ENCODE measurements at places on chromosomes 1 and 21. TPM values are rescaled to one million over a fixed set of nuclear protein-coding genes. Genes with fewer than 3 reads are reported as not detected.

DNA sequence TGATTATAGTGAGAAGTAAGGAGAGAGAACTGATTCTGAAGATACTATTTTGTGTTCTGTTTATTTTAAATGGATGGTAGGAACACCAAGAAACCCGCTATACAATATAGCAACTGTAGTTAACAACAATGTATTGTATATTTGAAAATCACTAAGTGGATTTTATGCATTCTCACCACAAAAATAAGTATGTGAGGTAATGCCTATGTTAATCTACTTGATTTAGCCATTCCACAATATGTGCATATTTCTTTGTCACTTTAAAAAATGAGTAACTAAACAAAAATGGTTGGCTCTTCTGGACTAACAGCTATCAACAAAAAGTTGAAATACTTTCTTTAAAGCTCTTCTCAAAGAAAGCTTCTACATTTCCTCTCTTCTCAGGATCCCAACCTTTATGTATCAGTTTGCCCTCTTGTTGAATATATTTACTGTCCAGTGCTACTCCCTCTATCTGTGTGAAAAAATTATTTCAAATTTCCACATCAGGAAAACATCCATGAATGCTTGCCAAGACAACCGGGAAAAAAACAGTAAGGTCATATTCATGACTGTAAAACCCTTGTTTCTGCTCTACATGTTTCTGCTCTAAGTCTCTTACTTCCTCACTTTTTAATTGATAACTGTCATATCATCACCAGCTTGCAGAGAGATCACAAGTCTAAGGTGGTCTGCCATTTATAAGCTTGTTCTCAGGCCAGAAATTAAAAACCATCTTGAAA lies 27.0 kb downstream of the CLCA4 start:
- no peak for DNase-seq

- no peak for DNase-seq
Observed at GRCh38 chr1:155651861-155652661, 36.5 kb downstream of the YY1AP1 start.

DNA sequence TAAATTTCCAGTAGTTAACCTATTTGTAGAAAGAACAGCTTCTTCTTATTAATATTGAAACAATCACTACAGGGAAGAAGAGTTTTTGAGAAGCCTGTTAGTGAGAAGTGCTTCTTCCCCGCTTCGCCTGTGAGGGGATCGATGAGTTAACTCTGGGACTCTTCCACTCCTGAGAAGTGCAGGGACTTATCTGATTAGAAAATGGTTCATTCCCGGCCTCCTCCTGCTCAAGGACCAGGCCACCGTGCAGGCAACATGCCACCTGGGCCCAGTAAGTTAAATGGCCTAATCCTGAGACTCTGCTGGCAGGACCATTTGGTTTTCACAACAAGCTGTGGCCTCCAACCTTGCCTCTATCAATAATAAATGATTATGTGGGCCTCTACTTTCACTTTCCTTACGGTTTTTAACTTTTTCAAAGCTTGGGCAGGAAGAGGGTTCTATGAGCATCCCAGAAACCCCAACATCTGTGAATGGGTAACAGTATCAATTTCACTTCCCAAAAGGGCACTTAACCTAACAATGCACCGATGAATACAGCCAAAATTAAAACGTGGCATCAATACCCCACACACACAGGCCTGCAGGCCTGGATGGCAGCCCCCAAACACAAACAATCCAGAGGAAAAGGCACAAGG lies 33.1 kb downstream of the SIPA1L2 start:
- no peak for DNase-seq

GRCh38 chr21:44291936-44292811 lies 6.5 kb downstream of the AIRE start:
- no peak for DNase-seq

DNA sequence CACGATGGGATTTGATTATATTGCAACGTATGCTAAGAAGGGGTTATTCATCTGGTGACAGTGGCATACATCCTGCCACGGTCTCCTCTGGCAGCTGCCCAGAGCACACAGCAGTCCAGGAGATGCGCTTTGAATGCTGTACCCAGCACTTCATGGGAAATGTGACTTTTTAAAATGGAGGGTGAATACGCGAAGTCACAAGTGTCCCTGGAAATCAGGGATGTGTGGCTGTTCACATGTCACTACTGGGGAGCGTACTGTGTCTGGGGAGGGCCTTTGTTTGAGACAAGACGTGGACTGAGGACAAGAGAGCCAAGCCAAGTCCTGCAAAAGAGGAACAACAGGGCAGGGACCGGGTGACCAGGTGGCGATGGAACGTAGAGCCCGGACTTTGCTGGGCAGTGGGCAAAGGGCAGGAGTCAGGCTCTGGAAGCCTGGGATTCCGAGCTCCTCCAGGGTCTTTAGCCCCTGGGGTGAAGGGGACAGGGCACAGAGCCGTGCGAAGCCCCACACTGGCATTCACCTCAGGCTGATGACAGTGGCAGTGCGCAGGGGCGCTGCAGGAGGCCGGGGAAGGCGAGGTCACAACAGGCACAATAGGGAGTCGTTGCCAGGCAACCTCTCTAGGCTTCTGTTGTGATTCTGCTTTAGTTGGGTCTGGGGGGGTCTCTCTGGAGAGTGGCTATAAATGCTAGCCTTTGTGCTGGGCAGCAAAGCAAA lies 11.4 kb upstream of the ZBTB21 start:
- no peak for DNase-seq

- no peak for DNase-seq
Observed at GRCh38 chr1:201625226-201625761, 86.4 kb downstream of the NAV1 start.

DNA sequence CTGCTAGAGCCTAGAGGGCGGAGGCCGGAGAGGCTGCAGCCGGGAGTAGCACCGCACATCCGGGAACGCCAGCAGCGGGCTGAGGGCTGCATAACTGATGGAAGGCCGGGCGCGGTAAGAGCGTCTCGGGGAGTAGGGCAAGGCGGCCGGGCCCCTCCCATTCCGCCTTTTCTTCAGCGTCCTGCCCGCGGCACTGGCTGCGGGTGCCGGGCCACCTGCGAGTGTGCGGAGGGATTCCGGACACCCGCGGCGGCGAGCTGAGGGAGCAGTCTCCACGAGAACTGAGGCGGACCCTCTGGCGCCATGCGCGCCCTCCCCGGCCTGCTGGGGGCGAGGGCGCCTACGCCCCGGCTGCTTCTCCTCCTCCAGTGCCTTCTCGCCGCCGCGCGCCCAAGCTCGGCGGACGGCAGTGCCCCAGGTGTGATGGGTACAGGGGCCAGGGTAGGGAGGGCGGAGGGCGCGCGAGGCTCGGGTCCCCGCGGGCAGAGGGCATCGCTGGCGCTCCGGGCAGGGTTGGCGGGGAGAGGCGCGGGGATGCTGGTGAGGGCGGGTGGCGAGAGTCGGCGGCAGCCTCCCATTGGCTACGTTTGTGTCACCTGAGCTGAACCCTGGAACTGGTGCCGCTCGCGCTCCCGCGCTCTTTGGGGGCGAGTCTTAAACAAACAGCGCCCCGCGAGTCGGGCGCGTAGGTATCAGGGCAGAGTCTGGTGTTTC lies 334.4 kb downstream of the SRGAP2C start:
- DNase-seq: peak; percentile 94

GRCh38 chr1:181032535-181032934 lies 1.2 kb upstream of the MR1 start:
- DNase-seq: no peak

GRCh38 chr21:42571391-42572150 lies 57.9 kb downstream of the SLC37A1 start:
- DNase-seq: no peak

The RNU1-4 gene
- total RNA-seq: 820 TPM

The GPR89A gene
- total RNA-seq: 23.1 TPM

The HES4 gene
- total RNA-seq: 5.7 TPM

The CRB1 gene
- total RNA-seq: not detected
